ENCODE measurements at places on chromosomes 1 and 21. TPM values are rescaled to one million over a fixed set of nuclear protein-coding genes. Genes with fewer than 3 reads are reported as not detected.

CCDC17 gene
- total RNA-seq: 2.2 TPM

LHX8 gene
- total RNA-seq: not detected

TESK2 gene
- total RNA-seq: 3.5 TPM

AGMAT gene
- not detected for total RNA-seq

COL18A1 gene
- 507 TPM for total RNA-seq

HORMAD1 gene
- not detected for total RNA-seq

PTCH2 gene
- total RNA-seq: 0.95 TPM

VWA5B1 gene
- not detected for total RNA-seq

COL8A2 gene
- total RNA-seq: 41.6 TPM

ZNF648 gene
- total RNA-seq: not detected

KCNK1 gene
- total RNA-seq: 6.2 TPM

IGSF5 gene
- total RNA-seq: not detected

KCNJ6 gene
- total RNA-seq: not detected

CNTN2 gene
- total RNA-seq: 1.4 TPM

NFIA gene
- 99.8 TPM for total RNA-seq

DISC1 gene
- 13.1 TPM for total RNA-seq

NR1I3 gene
- total RNA-seq: not detected

REG4 gene
- total RNA-seq: 3.8 TPM

GUCA2A gene
- total RNA-seq: not detected

SPRR1B gene
- total RNA-seq: not detected

IFI44L gene
- total RNA-seq: 18.7 TPM

TNFRSF4 gene
- total RNA-seq: not detected

TTLL7 gene
- 71.4 TPM for total RNA-seq

SRRM1 gene
- 57.0 TPM for total RNA-seq

APP gene
- total RNA-seq: 342 TPM

DCST1 gene
- not detected for total RNA-seq

PTGS2 gene
- 12.7 TPM for total RNA-seq

SLC44A3 gene
- total RNA-seq: 2.5 TPM

TMEM61 gene
- total RNA-seq: 3.4 TPM

FTCD gene
- not detected for total RNA-seq

VTCN1 gene
- not detected for total RNA-seq

LCE3D gene
- total RNA-seq: not detected

SPATA6 gene
- total RNA-seq: 16.1 TPM

ADORA3 gene
- total RNA-seq: 6.2 TPM

IL10 gene
- total RNA-seq: 40.9 TPM

LRRC38 gene
- total RNA-seq: not detected

PDXK gene
- total RNA-seq: 64.7 TPM

Data from thoracic aorta (tissue), 2 donors.